ENCODE measurements at places on chromosomes 6 and 20. TPM values are rescaled to one million over a fixed set of nuclear protein-coding genes. Genes with fewer than 3 reads are reported as not detected.

- H3K27ac ChIP-seq = no peak overlapping the region
- no peak overlapping the region for H3K4me3 ChIP-seq
- peaks cover 22% of the 10 kb centered on the region for H3K4me1 ChIP-seq
- H3K36me3 ChIP-seq = peaks cover 36% of the 10 kb centered on the region
- DNase-seq = peak; percentile 16
- no peaks in the 10 kb centered on the region for H3K27me3 ChIP-seq
Observed at GRCh38 chr6:79048611-79049010, 29.4 kb downstream of the PHIP start.

- DNase-seq = no peak
- H3K27me3 ChIP-seq = no peaks in the 10 kb centered on the region
- H3K4me1 ChIP-seq = peaks cover 45% of the 10 kb centered on the region
- H3K36me3 ChIP-seq = no peaks in the 10 kb centered on the region
Observed at GRCh38 chr6:5521322-5521721, 260.0 kb downstream of the FARS2 start.

- peaks cover 10% of the 10 kb centered on the region for H3K27me3 ChIP-seq
- H3K4me1 ChIP-seq = no peaks in the 10 kb centered on the region
- no peak for DNase-seq
- no peak overlapping the region for H3K4me3 ChIP-seq
Observed at GRCh38 chr6:52000064-52000463, 87.3 kb downstream of the PKHD1 start.

DNA sequence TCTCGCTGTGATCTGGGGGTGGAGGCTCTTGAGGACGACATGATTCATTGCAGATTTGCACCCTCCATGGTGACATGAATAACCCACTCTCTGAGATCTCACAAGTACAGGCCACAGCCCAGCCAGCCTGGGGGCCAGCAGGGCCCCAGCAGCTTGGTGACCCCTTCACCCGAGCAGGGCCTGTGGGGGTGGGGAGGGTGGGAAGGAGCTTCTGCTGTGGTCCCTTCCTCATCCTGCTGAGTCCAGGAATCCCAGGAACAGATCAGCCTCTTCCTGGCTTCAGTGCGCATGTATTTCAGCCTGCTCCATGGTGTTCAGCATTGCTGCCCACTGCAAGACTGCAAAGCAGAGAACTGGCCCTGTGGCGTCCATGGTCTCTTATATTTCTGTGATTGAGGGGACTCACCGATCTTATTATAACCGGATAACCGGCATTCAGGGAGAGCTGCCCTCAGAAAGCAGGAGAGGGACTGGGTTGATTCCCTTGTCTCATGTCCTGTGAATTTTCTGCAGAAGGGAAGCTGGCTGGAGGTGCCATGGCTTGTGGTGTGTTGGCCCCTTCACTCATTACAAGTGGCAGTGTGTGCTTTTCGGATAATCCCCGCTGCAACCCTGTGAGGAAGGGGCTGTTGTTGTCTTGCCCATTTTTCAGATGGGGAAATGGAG is 118.8 kb upstream of the FRMD1 start:
- H3K36me3 ChIP-seq = no peaks in the 10 kb centered on the region
- H3K4me3 ChIP-seq = no peak overlapping the region
- H3K27me3 ChIP-seq = peaks cover 8% of the 10 kb centered on the region

GRCh38 chr20:47551222-47551621 is 49.5 kb downstream of the NCOA3 start:
- peak overlapping the region; percentile 34 for H3K27ac ChIP-seq
- no peak overlapping the region for H3K4me3 ChIP-seq
- no peak for DNase-seq
- peaks cover 41% of the 10 kb centered on the region for H3K36me3 ChIP-seq
- H3K4me1 ChIP-seq = peaks cover 43% of the 10 kb centered on the region

DNA sequence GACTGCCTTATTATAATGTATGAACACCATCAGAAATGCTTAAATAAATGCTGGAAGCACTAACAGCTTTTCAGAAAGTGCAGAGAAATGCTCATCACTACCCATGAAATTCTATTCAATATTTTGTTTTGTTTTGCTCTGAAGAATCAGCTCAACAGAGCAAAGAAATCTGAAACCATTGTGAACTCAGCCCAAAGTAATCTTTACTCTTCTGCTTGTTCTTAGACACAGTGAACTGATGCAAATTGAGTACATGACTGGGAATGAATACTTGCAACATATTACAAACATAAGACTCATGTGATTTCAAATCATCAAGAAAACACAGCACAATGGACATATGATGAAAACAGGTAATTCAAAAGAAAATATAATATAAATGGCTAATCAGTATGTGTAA is 404.6 kb upstream of the OPRM1 start:
- no peak overlapping the region for H3K27ac ChIP-seq
- no peak overlapping the region for H3K4me3 ChIP-seq
- H3K27me3 ChIP-seq = no peaks in the 10 kb centered on the region
- DNase-seq = no peak
- no peaks in the 10 kb centered on the region for H3K36me3 ChIP-seq

GRCh38 chr6:106939208-106939607 is 35.3 kb downstream of the CD24 start:
- H3K4me1 ChIP-seq = no peaks in the 10 kb centered on the region
- no peak overlapping the region for H3K4me3 ChIP-seq

GRCh38 chr20:63580796-63581461 is 6.9 kb upstream of the HELZ2 start:
- peaks cover 3% of the 10 kb centered on the region for H3K27me3 ChIP-seq
- H3K4me3 ChIP-seq = no peak overlapping the region
- H3K4me1 ChIP-seq = no peaks in the 10 kb centered on the region
- H3K36me3 ChIP-seq = no peaks in the 10 kb centered on the region
- DNase-seq = peak; percentile 83
- H3K27ac ChIP-seq = no peak overlapping the region

DNA sequence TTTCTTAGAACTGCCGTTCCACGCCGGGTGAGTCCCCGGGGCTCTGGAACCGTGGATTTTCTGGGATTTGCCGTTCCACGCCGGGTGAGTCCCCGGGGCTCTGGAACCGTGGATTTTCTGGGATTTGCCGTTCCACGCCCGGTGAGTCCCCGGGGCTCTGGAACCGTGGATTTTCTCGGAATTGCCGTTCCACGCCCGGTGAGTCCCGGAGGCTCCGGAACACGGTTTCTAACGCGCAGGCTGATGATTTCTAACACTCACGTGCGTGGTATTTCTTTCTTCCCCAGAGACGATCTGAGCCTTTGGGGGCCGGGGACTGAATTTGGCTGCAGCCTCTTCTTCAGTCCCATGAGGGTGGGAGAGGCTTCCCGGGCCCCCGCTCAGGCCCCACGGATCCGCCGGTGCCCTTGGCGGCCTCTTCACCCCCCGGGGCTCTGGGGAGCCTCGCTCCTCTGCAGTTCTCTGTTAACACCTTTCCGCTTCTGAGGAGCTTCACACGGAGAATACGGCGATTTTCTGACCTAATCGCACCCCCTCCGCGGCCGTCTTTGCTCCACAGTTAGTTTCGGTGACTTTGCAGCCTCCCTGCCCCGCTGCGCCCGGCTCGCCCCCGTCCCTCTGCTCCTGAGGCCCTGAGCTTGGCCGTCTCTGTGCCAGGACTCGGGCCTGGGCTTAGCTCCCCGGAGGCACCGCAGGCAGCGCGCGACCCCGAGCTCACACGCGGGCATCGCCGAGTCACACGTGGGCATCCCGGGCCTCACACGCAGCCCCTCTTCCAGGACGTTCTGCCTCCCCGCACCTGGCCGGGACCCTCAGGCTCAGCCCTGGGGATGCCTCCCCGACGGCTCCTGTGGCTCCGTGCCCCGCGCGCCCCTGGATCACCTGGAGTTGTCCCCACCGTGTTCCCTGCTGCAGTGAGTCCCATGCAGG is 7.2 kb upstream of the KIF25 start:
- peaks cover 1% of the 10 kb centered on the region for H3K27me3 ChIP-seq
- no peaks in the 10 kb centered on the region for H3K36me3 ChIP-seq
- H3K27ac ChIP-seq = no peak overlapping the region
- no peak overlapping the region for H3K4me3 ChIP-seq

DNA sequence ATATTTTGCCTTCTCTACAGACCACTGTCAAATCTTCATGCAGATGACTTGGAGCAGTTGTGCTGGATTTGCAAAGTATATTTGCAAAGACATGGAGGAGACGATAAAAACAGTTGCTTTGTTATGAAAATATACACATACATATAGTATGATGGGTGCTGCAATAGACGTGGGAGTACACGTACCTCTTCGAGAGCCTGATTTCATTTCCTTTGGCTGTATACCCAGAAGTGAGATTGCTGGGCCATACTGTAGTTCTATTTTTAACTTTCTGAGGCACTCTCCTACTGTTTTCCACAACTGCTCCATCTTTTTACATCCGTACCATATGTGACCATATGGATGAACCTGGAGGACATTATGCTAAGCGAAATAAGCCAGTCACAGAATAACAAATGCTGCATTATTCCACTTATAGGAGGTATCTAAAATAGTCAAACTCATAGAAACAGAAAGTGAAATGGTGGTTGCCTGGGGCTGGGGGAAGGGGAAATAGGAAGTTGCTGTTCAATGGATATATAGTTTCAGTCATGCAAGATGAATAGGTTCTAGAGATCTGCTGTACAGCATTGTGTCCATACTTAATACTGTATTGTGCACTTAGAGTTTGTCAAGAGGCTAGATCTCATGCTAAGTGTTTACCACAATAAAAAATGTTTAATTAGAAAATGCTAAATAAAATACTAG is 223.8 kb downstream of the HAO1 start:
- no peaks in the 10 kb centered on the region for H3K4me1 ChIP-seq
- no peak overlapping the region for H3K4me3 ChIP-seq
- no peak for DNase-seq

GRCh38 chr20:1204113-1204512 is 859 bp downstream of the C20orf202 start:
- H3K4me1 ChIP-seq = peaks cover 4% of the 10 kb centered on the region
- no peak overlapping the region for H3K27ac ChIP-seq

GRCh38 chr6:3571250-3571681 is 114.4 kb upstream of the SLC22A23 start:
- no peaks in the 10 kb centered on the region for H3K4me1 ChIP-seq
- H3K36me3 ChIP-seq = no peaks in the 10 kb centered on the region
- no peak overlapping the region for H3K27ac ChIP-seq
- peaks cover 1% of the 10 kb centered on the region for H3K27me3 ChIP-seq

DNA sequence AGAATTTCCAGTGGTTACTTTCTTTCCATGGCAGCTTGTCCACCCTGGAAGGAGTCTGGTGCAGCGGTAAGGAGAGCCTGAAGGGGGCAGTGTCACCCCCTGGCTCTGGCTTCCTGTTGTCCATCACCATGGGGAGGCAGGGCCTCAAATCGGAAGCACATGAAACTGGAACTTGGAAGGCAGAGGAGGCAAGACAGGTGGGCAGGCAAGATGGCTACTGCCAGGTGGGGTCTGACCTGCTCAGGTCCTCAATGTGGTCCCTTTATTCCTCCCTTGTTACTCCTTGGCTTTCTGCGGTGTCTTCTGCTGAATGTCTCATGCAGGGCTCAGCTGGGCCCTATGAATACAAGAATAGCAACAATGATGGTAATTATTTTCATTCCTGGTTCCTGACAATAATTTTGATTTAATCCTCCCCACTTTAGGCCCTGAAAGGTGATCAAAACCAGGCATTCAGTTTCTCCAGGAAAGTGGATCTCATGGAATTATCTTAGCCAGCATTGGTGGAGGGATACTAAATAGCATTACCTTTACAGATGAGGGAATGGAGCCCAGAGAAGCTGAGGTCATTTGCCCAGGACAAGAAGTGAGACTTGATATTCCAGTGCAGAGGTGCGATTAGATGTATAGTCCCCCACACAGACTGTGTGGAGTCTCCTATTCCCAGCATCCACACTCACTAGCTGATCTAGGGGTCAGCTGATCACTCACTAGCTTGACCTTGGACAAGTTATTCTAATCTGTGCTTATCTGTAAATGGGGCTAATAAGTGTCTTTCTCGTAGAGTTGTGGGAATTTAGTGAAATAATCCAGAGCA is 17.6 kb upstream of the SNAI1 start:
- H3K4me3 ChIP-seq = no peak overlapping the region
- H3K36me3 ChIP-seq = peaks cover under 1% of the 10 kb centered on the region
- H3K4me1 ChIP-seq = no peaks in the 10 kb centered on the region
- DNase-seq = peak; percentile 47
- H3K27me3 ChIP-seq = no peaks in the 10 kb centered on the region

GRCh38 chr6:158026054-158026900 is 44.6 kb downstream of the SYNJ2 start:
- H3K36me3 ChIP-seq = peaks cover 18% of the 10 kb centered on the region
- peak overlapping the region; percentile 74 for H3K4me3 ChIP-seq
- peaks cover 34% of the 10 kb centered on the region for H3K4me1 ChIP-seq
- DNase-seq = peak; percentile 93
- H3K27ac ChIP-seq = peak overlapping the region; percentile 100

- H3K36me3 ChIP-seq = no peaks in the 10 kb centered on the region
- no peak overlapping the region for H3K4me3 ChIP-seq
- no peaks in the 10 kb centered on the region for H3K27me3 ChIP-seq
- no peaks in the 10 kb centered on the region for H3K4me1 ChIP-seq
- DNase-seq = no peak
Observed at GRCh38 chr6:120587381-120587780, 746.9 kb downstream of the TBC1D32 start.

GRCh38 chr20:23231561-23232218 is 118.9 kb upstream of the NXT1 start:
- no peaks in the 10 kb centered on the region for H3K36me3 ChIP-seq
- H3K4me3 ChIP-seq = no peak overlapping the region
- H3K4me1 ChIP-seq = no peaks in the 10 kb centered on the region
- peaks cover 3% of the 10 kb centered on the region for H3K27me3 ChIP-seq
- no peak for DNase-seq
- no peak overlapping the region for H3K27ac ChIP-seq

- no peak overlapping the region for H3K4me3 ChIP-seq
- H3K27me3 ChIP-seq = no peaks in the 10 kb centered on the region
- H3K36me3 ChIP-seq = peaks cover 3% of the 10 kb centered on the region
- no peak for DNase-seq
Observed at GRCh38 chr6:147371325-147371724, 137.2 kb upstream of the SAMD5 start.

GRCh38 chr6:14001329-14002012 is 76.7 kb downstream of the RNF182 start:
- no peak overlapping the region for H3K27ac ChIP-seq
- no peak for DNase-seq

Gene ATP9A
- total RNA-seq = 0.65 TPM

Gene CD93
- 0.11 TPM for total RNA-seq

Gene SLC26A8
- total RNA-seq = not detected

Gene LCA5
- 0.07 TPM for total RNA-seq

Gene SLC22A16
- not detected for total RNA-seq

Gene MDN1
- 69.0 TPM for total RNA-seq

Gene ARMC12
- total RNA-seq = 1.0 TPM

Gene PACRG
- total RNA-seq = not detected

Gene SASH1
- total RNA-seq = 0.04 TPM

All from activated CD8-positive, alpha-beta T cell treated with anti-CD3 and anti-CD28 coated beads for 36 hours (primary cell).